ENCODE measurements at places on chromosomes 4 and X. TPM values are rescaled to one million over a fixed set of nuclear protein-coding genes. Genes with fewer than 3 reads are reported as not detected.

ASB12 gene
- total RNA-seq: not detected

HMGN5 gene
- total RNA-seq: 5.8 TPM

HSD17B13 gene
- total RNA-seq: 4.5 TPM

POU3F4 gene
- 0.82 TPM for total RNA-seq

VEGFD gene
- 0.23 TPM for total RNA-seq

CLNK gene
- not detected for total RNA-seq

CLCN5 gene
- total RNA-seq: 3.6 TPM

FAM47A gene
- total RNA-seq: not detected

BMPR1B gene
- 5.9 TPM for total RNA-seq

SLC7A11 gene
- total RNA-seq: 181 TPM

HPGD gene
- not detected for total RNA-seq

SNX25 gene
- total RNA-seq: 8.3 TPM

TIMP1 gene
- total RNA-seq: 281 TPM

FAT4 gene
- total RNA-seq: 9.0 TPM

RBMXL3 gene
- total RNA-seq: not detected

STS gene
- 2.9 TPM for total RNA-seq

HSFX4 gene
- total RNA-seq: not detected

DCAF4L1 gene
- total RNA-seq: 0.14 TPM

PRDM8 gene
- total RNA-seq: 0.12 TPM

IQSEC2 gene
- total RNA-seq: 11.9 TPM

NDUFB11 gene
- total RNA-seq: 129 TPM

GASK1B gene
- total RNA-seq: 2.1 TPM

FHIP1A gene
- 5.5 TPM for total RNA-seq

USP17L26 gene
- total RNA-seq: not detected

NHSL2 gene
- total RNA-seq: 0.06 TPM

DDIT4L gene
- total RNA-seq: not detected

ADAD1 gene
- not detected for total RNA-seq

ADRA2C gene
- total RNA-seq: 1.7 TPM

CXCL13 gene
- not detected for total RNA-seq

ENAM gene
- not detected for total RNA-seq

SMIM31 gene
- 0.04 TPM for total RNA-seq

PDE6B gene
- total RNA-seq: 1.9 TPM

UGT2B10 gene
- total RNA-seq: not detected

GAGE12F gene
- total RNA-seq: 0.35 TPM

MXRA5 gene
- total RNA-seq: not detected

CACNA1F gene
- not detected for total RNA-seq

UGT8 gene
- 10.9 TPM for total RNA-seq

COX7B2 gene
- not detected for total RNA-seq

MAP9 gene
- 9.9 TPM for total RNA-seq

All from H4 (cell line).